ENCODE measurements at places on chromosomes 7 and 10.

DNA sequence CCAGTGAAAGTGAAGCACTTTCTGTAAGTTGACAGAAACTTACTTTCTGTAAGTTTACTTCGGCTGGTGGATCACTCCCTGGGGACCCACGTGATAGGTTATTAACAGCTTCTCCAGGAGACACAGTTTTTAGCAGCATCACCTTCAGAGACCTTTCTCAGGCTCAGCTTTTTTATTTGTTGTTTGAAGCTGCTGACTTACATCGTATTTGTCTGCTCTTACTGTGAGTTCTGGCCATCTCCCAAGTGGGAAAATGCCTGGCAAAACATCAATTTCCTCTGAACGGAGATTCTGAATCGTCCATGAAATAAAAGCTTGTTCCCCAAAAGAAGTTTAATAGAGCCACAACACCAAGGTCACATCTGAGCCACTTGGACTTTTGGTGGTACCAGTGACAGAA lies 178.7 kb upstream of the PODXL start:
- DNase-seq, result no peak

- no peak for DNase-seq
Observed at GRCh38 chr10:3353235-3353634, 180.7 kb upstream of the PITRM1 start.

DNA sequence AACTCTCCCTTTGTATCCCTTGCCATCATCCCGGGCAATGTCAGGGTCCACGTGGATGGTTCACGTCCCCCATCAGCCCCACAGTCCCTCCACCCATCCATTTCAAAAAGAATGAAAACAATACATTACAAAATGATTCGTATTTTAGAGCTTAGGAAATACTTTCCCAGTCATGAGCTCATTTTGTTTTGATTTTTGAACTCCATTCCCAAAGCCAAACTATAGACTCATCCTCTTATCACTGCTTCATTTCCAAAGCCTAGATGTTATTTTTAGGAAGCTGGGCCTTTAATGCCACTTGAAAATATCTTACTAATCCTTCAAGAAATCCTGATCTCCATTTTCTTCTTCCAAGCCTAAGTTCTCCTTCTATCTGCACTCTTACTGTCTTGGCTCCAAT lies 72.1 kb downstream of the WNT2 start:
- DNase-seq, result no peak

DNA sequence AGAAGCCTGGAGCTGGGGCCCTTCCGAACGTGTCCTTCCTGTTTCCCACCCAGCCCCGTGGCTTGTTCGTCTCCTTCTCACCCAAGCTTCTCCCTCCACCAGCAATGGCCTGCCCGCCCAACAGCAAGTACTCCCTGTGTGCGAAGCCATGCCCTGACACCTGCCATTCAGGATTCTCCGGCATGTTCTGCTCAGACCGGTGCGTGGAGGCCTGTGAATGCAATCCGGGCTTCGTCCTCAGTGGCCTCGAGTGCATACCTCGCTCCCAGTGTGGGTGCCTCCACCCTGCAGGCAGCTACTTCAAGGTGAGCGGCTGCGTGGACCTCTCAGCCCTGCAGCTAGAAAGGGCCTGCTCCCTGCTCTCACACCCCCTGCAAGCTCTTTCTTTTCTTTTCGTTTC lies 31.9 kb downstream of the ZAN start:
- DNase-seq, result no peak

DNA sequence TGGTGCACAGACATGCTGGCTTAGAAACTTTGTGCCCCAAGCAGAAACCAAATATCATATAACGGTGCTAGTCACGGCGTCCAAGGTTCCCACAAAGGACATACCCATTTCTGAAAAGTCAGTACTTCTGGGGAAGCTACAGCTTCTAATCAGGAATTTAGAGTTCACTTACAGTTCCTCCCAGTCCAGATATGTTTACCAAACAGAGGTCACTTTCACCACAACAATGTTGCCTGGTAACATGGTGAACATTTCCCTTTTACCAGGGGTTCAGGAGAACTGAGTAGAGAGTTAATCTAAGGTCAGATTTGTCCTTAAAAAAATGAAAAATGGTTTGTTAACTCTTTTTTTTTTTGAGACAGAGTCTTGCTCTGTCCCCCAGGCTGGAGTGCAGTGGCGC lies 265.9 kb upstream of the MKLN1 start:
- DNase-seq, result no peak

- no peak for DNase-seq
Observed at GRCh38 chr10:101011517-101012423, 12.2 kb downstream of the LZTS2 start.

GRCh38 chr10:104906112-104906511 lies 265.0 kb downstream of the SORCS3 start:
- DNase-seq, result no peak

- no peak for DNase-seq
Observed at GRCh38 chr10:2882628-2883027, 184.7 kb upstream of the PFKP start.

DNA sequence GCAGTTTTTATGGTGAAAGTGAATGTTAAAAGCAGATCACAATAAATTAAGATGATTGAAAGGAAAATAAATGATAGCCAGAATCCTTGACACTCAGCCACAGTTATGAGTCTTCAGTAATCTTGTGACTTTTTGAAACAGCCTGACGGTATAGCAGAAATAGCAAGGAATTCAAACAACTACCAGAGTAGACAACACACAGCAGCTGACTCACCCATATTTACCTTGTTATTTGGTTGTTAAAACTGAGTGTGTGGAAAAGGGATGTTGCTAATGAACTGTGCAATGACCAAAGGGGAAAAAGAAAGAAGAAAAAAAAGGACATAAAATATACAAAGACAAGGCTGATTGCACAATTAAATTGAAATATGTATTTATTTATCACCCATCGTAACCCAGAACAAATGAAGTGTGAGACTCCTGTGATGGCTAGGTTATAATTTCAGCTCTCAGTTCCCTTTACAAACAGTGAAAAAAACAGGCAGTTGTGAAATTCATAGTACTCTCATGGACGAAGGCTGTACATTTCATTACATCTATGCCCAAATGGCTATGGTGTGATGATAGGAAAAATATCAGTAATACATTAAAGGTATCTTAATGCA lies 1023.0 kb upstream of the SORCS1 start:
- DNase-seq, result no peak

GRCh38 chr10:25701652-25702051 lies 232.4 kb upstream of the MYO3A start:
- DNase-seq, result no peak

DNA sequence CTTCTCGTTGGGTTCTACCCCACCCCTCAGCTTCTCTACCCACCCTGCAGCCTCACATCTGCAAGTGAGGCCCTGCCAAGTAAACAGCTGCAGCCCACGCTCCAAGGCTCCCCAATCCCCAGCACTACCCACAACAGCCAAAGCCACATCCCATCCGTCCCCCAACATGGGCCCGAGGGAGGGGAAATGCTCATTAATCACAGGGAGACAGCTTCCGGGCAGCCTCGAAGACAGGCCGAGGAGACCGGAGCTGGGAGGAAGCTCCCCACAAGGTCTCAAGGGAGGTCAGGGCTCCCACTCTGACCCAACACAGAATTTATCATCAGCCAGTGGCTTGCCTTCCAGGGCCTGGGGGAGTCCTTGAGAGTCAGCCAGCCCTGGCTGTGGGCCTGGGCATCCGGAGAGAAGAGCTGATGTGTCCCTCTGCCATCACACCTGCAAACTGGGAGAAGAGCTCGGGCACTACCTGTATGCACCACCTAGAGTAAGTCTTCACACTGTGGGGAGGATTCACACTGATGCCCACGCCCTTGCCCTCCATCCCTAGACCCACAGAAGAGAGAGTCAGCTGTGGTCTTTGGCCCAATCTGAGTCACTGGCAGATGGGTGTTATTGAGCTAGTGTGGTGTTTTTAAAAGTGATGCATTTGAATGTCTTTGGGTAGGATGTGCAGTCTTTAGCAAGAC lies 115.5 kb upstream of the ZMIZ1 start:
- DNase-seq, result no peak

DNA sequence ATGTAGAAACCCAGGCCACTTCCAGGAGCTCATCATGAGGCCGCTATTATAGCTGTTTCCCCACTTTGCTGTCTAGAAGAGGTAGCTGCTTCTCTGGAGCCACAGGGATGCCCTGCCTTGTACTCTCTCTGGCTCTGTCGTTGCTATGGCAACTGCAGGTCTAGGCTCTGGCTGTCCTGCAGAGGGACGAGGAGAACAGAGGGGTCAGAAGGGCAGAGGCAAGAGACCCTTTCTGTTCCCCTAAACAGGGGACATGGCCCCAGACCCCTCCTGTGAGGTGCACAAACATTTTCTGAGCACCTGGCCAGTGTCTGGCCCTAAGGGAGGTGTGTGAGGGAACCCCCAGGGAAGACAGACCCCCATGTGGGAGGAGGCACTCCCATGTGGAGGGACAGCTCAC lies 31.4 kb downstream of the ITPRIP start:
- DNase-seq, result no peak

DNA sequence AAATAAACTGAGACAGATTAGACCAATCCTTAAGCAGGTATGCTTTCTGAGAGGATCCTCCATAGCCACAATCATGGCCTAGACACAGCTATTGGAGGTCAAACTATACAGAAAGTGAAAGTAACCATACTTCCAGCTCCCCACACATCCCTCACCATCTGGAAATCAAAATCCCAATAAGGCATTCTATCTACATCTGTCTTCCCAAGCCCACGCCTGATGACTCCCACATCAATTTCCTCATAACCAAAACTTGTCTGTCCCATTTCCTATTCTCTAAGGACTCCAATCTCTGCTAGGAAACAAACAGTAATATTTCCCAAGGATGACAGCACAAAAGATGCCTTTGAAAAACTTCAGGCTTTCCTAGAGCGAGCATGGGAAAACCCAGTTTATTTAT lies 247.3 kb upstream of the HPS1 start:
- DNase-seq, result no peak

DNA sequence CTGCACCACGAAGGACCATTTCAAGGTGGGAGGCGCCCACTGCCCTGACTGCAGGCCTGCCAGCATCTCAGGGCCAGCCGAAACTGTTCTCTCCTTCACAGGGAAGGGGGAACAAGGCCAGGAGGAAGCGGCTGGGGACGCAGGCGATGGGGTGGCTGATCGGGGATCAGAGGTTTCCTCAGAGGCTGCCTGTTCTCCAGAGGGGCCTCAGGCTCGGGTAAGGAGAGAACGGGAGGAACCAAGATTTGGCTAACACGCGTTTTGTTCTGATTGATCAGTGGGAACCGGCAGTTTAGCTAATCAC lies 87.9 kb downstream of the DIP2C start:
- no peak for DNase-seq

- no peak for DNase-seq
Observed at GRCh38 chr7:44706788-44707557, 41.7 kb upstream of the ZMIZ2 start.
